Renal cortex interstitium (tissue), 15 donors: ENCODE measurements at places on chromosomes 7 and 10. TPM values are rescaled to one million over a fixed set of nuclear protein-coding genes. Genes with fewer than 3 reads are reported as not detected.

DNA sequence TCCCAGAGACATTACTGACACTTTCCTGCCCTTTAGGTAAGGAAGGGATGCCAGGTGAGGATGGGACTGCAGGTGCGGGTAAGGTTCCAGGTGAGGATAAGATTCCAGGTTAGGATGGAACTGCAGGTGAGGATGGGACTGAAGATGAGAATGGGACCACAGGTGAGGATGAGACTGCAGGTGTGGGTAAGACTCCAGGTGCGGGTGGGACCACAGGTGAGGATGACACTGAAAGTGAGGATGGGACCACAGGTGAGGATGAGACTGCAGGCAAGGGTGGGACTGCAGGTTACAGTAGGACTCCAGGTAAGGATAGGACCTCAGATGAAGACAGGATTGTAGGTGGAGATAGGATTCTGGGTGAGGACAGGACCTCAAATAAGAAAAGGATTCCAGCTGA lies 322.3 kb downstream of the WDR37 start:
- DNase-seq: no peak

GRCh38 chr7:105705427-105705826 lies 124.1 kb upstream of the EFCAB10 start:
- DNase-seq: no peak

Gene TLX1
- polyA plus RNA-seq: not detected

GRCh38 chr7:31811650-31812461 lies 124.8 kb downstream of the PPP1R17 start:
- DNase-seq: peak; percentile 12

GRCh38 chr10:44921506-44921905 lies 10.4 kb downstream of the TMEM72 start:
- DNase-seq: no peak

Gene UCN3
- polyA plus RNA-seq: 0.37 TPM

- no peak for DNase-seq
Measured at GRCh38 chr7:73438547-73439409, 5.2 kb downstream of the FZD9 start.

DNA sequence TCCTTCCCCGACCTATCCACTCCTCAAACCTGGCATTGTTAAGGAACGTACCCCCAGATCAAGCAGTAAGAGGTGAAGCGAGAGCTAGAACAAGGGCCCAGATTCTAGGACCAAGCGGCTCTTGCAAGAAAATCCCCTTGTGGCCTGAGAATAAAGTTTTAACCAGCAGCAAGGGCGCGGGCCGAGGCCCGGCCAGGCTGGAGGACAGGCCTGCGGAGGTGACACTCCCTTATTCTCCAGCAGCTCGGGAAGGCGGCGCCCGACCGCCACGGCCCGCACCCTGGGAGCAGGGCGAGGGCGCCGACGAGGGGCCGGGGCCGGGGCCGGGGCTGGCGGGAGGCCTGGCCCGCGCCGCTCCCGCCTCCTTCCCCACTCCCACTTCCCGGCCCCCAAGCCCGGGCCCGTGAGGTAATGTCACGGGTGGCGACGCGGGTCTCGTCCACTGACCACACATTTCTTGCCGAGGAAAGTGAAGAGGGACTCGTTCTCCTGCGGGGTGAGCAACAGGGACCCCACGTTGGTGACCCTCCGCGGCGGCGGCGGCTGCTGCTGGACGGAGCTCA lies 551 bp downstream of the WASL start:
- peak; percentile 34 for DNase-seq

Gene CDC14C
- polyA plus RNA-seq: 0.11 TPM

- no peak for DNase-seq
Measured at GRCh38 chr10:12717981-12718707, 283.4 kb downstream of the CCDC3 start.

- DNase-seq: no peak
Measured at GRCh38 chr7:39693812-39694211, 70.4 kb downstream of the RALA start.

DNA sequence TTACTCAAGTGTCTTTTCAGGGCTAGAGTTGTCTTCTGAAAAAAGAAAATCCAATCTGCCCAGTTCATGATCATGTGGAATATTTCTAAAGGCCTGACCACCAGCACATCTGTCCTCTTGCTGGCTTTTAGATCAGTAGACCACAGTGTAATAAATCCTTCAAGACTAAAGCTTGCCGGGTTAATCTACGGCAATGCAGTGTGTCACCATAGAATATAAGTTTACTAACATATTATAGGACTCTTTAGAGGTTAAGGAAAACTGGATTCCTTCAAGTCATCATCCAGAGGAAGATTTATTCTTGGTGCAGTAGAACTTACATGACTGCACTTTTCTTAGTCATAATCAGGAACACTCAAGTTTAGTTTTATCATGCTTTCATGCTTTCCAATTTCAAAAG lies 349.5 kb downstream of the SEMA3D start:
- no peak for DNase-seq

- DNase-seq: peak; percentile 26
Measured at GRCh38 chr7:94258418-94259300, 136.0 kb upstream of the COL1A2 start.

Gene HEPACAM2
- 4.2 TPM for polyA plus RNA-seq

Gene REEP3
- polyA plus RNA-seq: 26.3 TPM

Gene MYH16
- 0.01 TPM for polyA plus RNA-seq

Gene LFNG
- polyA plus RNA-seq: 24.1 TPM

DNA sequence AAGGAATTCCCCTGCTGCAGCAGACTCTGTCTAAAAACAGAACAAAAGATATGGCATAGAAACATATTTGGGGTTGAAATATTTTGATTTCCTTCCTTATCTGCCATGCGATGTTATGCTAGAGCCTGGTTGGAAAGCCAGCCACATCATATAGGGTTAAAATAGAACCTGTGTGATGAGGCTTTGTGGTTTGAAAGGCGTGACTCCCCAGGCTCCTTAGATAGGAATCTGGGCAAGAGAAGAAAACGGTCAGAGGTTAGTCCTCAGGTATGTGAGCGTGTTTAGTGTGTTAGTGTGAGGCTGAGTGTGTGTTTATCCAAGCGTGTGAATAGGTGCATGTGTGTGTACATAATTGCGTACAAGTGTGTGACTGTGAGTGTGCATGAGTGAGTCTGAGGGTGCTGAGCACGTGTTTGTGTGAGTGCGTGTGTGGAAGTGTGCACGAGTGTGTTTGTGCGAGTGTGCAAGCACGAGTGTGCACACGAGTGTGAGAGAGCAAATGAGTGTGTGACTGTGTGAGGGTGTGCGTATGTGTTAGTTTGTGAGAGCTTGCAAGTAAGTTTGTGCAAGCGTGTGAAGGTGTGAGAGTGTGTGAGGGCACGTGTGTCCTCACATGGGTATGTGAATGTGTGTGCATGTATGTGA lies 79.9 kb downstream of the COL26A1 start:
- DNase-seq: no peak

GRCh38 chr7:48636391-48637015 lies 287.8 kb upstream of the CDC14C start:
- no peak for DNase-seq

DNA sequence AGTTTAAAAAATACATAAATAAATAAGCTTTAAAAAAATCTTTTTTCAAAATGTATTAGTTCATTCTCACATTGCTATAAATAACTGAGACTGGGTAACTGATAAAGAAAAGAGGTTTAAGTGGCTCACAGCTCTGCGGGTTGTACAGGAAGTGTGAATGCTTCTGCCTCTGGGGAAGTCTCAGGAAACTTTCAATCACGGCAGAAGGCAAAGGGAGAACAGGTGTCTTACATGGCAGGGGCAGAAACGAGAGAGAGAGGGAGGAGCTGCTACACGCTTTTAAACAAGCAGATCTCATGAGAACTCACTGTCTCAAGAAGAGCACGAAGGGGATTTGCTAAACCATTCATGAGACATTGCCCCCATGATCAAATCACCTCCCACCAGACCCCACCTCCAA lies 114.6 kb downstream of the DNAJC1 start:
- DNase-seq: no peak

DNA sequence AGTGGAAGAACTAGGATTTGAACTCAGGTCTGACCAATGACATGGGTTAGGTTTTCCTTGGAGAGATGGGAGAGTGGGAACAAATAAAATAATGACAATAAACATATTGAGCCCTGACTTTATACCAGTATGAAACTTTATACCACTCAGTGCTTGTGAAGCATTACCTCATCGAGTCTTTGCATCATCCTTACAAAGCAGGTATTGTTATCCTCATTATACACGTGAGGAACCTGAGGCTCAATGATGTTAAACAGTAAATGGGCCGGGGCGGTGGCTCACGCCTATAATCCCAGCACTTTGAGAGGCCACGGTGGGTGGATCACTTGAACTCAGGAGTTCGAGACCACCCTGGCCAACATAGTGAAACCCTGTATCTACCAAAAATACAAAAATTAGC lies 47.7 kb downstream of the HHEX start:
- DNase-seq: no peak

DNA sequence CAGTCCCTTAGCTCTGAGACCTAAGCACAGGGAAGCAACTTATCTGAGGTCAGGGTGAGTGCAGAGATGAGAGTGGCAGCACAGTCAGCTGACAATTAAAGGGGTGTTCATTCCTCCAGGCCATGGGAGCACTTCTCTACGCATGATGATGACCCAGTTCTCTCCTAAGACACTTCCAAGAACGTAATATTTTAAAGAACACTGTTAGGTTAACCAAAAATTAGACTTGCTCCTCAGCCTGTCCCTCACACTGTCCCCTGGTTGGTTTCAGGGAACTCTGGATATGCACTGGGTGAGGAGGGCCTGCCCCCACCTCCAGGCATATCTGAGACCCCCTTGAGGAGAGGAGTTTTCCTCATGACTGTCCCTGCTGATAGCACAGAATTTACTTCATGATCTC lies 767.5 kb downstream of the GRID1 start:
- no peak for DNase-seq

DNA sequence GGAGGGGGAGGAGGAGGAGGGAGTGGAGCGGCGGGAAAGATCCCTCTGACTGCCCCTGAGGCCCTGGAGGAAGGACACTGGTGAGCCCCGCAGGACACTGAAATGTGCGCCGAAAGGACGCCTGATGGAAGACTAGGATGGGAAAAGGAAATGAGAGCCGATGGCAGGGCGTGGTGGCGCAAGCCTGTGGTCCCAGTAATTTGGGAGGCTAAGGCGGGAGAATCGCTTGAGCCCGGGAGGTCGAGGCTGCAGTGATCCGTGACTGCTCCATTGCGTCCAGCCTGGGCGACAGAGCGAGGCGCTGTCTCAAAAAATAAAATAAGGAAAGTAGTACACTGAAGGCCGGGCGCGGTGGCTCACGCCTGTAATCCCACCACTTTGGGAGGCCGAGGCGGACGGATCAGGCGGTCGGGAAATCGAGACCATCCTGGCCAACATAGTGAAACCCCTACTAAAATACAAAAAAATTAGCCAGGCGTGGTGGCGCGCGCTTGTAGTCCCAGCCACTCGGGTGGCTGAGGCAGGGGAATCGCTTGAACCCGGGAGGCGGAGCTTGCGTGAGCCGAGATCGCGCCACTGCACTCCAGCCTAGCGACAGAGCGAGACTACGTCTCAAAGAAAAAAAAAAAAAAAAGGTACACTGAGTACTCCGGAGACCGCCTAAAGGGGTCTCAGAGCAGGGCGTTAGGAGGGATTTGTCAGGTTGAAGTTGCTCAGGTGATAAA lies 561 bp upstream of the HNRNPF start:
- DNase-seq: no peak

Gene STK31
- polyA plus RNA-seq: 0.81 TPM

- DNase-seq: no peak
Measured at GRCh38 chr10:69318867-69319727, 40.8 kb downstream of the HK1 start.

DNA sequence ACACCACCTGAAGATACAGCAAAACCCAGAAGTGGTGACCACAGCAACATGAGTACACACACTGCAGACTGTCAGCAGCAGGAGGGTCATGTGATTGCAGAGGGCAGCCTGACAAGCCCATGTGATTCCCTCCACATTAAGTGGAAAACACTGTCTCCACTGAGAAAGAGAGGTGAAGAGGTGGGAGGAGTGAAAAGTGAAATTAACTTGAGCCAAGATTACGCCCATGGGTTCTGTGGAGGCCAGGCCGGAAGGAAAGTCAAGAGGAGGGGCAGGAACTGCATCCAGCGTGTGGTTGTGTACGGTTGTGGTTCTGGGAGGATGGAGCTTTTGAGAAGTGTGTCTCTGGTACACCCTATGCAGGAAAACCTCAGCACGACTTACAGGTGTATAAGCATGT lies 138.5 kb downstream of the PLXNA4 start:
- DNase-seq: no peak

DNA sequence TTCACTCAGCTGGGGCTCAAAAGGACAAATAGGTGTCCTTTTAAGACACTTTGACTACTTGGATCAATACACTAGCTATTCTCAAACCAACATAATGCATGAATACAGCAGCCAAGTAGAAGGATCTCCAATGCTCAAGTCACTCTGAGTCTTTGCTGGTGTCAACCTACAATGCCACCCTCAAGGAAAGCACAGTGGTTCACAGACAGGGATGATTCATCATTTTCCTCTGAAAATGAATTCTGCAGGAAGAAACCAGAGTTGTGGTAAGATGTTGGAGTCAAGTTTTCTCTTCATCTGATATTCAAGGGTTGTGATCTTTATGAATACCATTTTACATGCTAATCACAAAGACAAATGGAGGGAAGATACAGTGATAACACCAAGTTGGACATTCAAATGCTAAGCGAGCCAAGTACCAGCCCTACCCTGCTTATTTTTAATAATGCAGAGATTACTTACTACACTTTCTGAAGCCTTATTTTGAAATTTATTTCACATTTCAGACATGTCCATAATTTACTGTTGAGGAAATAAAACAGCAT lies 143.1 kb upstream of the FGFR2 start:
- DNase-seq: no peak

GRCh38 chr10:27701938-27702537 lies 43.6 kb downstream of the MKX start:
- DNase-seq: no peak

Gene AKR1E2
- 5.3 TPM for polyA plus RNA-seq

Gene PRSS1
- not detected for polyA plus RNA-seq

DNA sequence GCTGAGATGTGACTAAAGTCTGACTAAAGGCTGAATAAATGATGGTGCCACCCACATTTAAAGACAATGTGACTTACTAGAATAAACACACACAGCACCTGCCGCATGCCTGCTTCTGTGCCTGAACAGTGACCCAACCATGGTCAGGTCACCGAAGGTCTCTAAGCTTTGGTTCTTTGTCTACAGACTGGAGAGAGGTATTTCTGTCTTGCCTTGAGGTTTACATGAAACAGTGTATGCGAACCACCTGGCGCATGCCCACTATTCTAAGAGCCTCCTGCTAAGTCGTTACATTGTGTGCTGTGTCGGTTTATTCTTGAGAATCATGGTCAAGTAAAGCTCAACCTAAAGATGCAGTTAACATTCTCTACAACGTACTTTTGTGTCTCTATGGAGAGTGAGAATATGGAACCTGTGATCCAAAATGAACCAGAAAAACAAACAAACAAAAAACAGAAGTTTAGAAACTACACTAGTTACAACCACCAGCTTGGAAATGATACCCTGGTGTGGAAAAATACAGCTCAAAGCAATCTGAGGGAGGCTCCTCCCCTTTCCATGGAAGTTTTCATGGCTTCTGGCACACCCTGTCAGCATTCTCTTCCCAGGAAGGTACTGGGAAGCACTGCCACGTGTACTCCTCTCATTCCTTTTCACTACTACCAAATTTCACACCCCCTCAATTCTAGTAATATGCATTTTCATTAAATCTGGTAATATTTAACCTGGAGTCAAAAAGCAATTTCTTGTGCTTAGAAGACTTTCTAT lies 40.0 kb downstream of the VOPP1 start:
- DNase-seq: no peak
